Foreskin melanocyte (primary cell): ENCODE measurements at places on chromosomes 6 and 20.

DNA sequence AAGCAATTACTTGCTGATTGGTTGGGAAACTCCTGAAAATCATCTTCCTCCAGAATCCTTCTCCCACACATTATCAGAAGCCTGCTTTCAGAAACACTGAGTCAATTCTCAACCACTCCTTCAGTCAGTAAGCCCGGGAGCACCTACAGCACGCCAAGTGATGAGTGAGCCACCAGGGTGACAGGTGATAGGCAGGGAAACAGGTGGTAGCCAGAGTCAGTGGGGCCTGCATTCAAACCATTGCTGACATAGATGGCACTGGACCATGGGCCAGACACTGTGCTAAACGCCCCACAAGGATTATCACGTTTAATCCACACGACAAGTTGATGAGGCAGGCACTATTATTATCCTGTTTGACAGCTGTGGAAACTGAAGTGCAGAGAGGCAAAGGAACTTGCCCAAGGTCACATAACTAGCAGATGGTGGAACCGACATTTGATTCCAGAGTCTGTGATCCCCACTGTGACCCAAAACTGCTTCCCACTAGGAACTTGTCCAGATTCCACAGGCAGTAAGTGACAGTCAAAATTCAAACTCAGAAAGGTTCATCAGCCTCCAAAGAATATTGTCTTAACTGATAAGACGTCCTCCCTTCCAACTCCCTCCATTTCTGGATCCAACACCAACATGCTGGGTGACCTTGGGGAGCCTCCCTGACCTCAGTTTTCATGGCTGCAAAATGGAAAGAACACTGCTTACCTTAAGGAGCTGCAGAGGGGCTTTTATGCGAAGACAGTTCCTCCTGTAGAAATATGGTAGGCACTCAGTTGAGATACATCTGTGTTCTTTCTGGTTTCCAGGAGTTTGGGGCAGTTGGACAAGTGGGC is 23.9 kb upstream of the TOP1 start:
- DNase-seq: no peak

DNA sequence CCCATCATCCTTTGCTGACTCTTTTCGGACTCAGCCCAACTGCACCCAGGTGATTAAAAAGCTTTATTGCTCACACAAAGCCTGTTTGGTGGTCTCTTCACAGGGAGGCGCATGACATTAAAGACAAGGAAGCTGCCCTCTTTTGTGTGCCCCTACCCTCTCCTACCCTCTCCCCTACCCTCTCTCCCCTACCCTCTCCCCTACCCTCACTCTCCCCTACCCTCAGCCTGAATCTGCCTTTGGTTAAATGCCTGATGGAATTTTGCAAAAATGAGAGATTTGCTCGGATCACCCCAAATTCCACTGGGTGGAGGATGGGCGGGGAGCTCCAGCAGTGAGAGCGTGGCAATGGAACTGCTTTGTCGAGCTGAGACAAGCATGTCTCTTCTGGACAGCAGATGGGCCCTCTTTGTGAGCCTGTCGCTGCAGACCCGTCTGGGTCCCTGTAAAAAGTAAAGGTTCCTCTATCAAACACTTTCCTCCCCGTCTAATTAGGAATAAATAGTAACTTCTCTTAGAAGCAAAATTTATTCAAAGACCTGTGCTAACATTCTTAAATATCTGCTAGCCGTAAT is 76.4 kb upstream of the MLN start:
- no peak for DNase-seq

GRCh38 chr20:2509794-2510193 is 1.1 kb upstream of the ZNF343 start:
- no peak for DNase-seq

GRCh38 chr20:13581451-13581850 is 57.3 kb downstream of the TASP1 start:
- no peak for DNase-seq

- DNase-seq: peak; percentile 80
Measured at GRCh38 chr6:157198425-157199279, 124.7 kb downstream of the TMEM242 start.
